ENCODE measurements at places on chromosomes 1 and 21.

GRCh38 chr1:246081138-246081702 is 425.9 kb downstream of the SMYD3 start:
- no peak for DNase-seq

- DNase-seq, result no peak
These were observed 112.4 kb upstream of the ZNF648 start for GRCh38 chr1:182173808-182174512.

- DNase-seq, result no peak
These were observed 128.5 kb upstream of the ERRFI1 start for GRCh38 chr1:8154621-8155052.

DNA sequence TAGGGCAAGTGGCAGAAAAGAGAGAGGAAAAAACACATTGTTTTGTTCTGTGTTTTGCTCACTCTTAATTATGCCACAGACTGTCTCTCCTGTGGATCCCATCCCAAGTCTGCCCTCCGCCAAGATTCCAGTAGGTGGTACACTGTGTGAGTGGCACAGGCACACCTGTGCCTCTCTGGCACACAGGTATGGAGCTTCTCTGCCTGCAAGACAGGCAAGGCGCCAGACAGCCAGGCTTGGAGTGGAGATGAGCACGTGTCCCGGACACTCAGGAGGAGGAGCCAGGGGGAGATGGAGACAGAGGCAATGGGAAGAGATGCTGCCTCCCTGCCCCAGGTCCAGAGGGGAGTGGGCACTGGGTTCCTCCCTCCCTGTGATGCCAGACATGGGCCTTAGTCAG is 6.5 kb upstream of the GRIK3 start:
- no peak for DNase-seq

DNA sequence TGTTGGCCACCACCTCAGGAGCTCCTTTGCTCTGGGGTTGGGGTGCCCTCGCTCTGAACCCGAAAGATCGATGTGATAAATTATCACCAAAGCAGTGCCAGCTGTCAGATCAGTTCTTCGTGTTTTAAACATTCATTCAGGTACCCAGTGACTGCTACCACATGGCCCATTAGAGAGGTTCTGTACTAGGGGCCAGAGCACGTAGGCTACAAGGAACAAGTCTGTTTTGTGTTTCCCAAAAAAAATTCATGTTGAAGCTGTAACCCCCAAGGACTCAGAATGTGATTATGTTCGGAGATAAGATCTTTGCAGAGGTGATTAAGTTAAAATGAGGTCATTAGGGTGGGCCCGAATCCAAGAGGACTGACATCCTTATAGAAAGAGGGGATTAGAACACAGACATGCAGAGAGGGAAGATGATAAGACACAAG is 526.9 kb downstream of the NPHP4 start:
- DNase-seq, result no peak

DNA sequence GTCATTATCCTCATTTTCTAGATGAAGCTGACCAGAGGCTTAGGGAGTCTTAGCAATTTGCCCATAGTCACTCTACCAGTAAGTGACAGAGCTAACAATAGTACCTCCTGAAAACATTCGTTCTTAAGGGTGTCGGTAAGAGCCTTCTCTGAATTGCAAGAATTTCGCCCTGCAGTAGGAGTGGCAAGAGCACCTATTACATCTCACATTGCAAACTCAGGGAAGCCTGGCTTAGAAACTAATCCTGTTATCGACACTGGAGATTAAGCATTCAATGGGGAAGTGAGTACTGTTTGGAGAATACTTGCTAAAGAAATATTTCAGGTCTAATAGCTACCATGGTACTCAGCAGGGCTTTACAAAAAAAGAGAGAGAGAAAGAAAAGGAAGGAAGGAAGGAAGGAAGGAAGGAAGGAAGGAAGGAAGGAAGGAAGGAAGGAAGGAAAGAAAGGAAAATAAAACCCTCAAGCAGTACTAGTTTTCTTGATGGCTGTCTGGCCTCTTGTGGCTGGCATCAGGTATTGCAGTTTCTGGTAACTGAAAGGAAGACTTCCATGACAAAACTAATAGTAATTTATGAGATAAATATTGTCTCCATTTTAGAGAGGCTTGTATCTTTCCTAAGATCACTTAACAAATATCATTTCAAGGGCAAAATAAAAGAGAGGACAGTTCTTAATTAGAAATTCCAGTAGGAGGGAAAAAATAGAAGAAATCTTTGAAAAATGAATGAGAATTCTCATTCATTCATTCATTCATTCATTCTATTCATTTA is 10.4 kb downstream of the C1orf226 start:
- DNase-seq, result no peak

DNA sequence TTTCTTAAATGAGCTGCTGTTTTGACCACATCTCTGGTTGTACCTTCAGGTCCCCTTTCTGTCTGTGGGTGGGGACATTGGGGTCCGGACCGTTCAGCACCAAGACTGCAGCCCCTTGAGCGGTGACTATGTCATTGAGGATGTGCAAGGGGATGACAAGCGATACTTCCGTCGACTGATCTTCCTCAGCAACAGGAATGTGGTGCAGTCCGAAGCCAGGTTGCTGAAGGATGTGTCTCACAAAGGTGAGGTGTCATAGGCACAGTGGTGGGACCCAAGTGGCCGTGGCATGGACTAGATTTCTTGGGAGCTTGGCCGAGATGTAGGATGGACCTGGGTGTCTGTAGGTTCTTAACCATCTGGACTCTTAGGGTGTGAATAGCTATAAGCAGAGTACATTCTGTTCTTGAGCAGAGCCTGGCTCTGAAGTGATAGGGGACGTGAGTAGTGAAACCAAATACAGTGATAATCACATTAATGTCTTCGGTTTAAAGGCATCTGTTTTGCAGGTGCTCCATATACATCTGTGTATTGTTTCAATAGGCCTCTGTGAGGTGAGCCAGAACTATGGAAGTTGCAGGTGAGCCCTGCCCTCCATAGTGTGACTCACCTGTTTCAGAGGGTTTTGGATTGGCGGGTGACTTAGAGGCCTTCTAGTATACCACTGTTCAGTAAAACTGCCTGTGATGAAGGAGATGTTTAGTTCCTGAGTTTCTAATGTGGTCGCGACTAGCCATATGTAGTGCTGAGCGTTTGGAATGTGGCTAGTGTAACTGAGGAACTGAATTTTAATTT is 6.4 kb downstream of the METTL13 start:
- no peak for DNase-seq

Data from stimulated activated CD4-positive, alpha-beta T cell treated with anti-CD3 and anti-CD28 coated beads, TNF-alpha, amount 100 ng/mL, for 1 hour (primary cell).